ENCODE measurements at places on chromosomes 12 and 14.

- DNase-seq, result no peak
Observed at GRCh38 chr14:49506650-49507049, 79.5 kb downstream of the RPS29 start.

- peak; percentile 16 for DNase-seq
Observed at GRCh38 chr14:71591929-71592328, 340.3 kb upstream of the RGS6 start.

GRCh38 chr14:102511538-102511937 lies 2.0 kb upstream of the ANKRD9 start:
- no peak for DNase-seq

- no peak for DNase-seq
Observed at GRCh38 chr12:59084511-59085375, 164.4 kb upstream of the LRIG3 start.

- DNase-seq, result no peak
Observed at GRCh38 chr14:75484711-75485429, 37.4 kb upstream of the BATF start.

DNA sequence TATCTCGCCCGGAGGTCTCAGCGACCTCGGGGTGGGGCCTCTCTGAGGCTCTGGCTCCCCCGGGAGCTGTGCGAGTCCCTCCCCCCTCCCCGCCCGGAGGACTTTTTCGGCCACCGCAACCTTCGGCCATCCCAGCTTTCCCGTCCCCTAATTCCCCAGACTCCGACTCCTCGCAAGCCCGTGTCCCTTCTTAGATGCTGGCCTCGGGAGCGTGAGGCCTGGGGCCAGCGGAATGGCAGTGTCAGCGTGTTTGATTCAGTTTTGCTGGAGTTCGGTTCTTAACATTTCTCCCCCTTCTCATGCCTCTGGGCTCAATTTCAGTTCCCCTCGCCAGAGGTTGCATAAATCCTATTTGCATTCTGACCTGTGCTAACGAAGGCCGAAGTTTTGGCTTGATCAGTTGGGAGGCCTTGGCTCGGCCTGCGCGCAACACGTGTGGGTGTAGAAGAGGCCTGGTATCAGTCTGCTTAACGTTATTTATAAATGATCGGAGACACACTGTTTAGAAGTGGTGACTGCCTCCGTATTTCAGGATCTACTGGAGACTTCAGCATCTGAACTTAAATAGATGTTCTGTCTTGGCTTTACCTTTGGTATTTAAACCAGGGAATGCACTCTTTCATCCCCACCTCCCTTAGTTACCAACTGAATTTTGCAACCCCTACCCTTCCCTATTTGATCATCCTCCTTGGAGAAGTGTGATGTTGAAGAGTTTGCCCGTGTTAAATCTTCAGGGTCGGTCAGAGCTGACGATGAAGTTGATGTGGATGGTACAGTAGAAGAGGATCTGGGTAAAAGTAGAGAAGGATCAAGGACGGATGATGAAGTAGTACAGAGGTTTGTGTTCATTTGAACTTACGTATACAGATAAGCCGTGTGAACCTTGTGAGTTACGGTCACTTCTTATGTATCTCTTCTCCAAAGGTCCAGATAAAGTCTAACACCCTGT lies 851 bp downstream of the HSP90B1 start:
- no peak for DNase-seq

DNA sequence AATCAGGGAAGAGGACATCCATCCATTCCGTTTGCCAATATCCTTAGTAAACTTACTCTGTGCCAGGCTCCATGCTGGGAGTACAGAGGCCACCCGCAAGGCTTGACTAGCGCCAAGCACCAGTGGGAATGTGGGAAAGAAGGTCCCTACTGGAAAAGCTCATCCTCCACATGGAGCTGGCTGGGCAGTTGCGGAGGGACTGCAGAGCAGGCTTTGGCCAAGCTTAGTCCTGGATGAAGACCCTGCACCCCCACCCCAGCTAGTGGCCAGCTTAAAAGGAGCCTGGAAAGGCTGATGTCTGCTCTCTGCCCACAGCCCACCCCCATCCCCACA lies 22.4 kb upstream of the EIF2B2 start:
- no peak for DNase-seq

- no peak for DNase-seq
Observed at GRCh38 chr14:24252289-24253124, 10.1 kb upstream of the TINF2 start.

DNA sequence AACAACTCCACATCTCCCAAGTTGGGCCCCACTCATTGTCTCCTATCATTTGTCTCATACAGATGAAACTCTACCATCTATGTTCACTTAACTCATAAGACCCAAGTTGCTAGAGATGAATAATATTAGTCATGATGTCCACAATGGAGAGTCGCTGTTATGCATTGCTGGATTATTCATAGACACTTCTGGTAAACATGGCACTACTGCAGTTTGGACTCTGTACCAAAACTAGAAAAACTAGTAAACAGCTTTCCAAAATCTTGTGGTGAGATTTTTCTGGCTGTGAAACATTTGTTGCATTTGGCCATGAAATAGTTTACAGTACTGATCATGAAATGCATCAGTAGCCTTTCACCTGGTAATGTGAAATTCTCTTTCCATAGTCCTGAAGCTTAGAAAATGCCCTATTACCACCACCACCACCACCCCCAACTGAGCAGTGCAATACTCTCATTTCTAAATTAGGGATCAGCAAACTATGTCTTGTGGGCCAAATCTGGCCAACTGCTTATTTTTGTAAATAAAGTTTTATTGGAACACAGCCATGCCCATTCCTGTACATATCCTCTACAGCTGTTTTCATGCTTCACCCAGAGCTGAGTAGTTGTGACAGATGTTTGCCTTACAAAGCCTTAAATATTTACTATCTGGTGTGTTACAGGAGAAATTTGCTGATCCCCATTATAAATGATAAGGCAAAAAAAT lies 236.5 kb downstream of the DPF3 start:
- DNase-seq, result no peak

- DNase-seq, result no peak
Observed at GRCh38 chr14:38297681-38298080, 41.8 kb upstream of the CLEC14A start.

DNA sequence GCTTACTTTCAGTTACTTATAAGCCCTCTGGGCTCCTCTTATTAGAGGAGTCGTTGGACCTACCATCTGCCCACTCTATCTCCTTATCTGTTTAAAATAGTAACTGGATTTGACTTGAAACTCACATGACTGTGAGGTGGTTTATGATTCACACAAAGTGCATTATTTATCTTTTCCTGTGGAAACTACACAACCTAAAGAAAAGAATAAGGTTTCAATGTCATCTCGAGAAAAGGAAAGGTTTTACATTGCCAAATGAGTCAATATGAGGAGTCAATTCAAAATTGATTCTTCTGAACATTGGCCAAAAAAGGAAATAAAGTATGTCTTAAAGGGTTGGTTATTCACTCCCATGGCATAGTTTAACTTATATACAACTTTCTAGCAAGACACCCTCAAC lies 225.0 kb upstream of the G2E3 start:
- no peak for DNase-seq

DNA sequence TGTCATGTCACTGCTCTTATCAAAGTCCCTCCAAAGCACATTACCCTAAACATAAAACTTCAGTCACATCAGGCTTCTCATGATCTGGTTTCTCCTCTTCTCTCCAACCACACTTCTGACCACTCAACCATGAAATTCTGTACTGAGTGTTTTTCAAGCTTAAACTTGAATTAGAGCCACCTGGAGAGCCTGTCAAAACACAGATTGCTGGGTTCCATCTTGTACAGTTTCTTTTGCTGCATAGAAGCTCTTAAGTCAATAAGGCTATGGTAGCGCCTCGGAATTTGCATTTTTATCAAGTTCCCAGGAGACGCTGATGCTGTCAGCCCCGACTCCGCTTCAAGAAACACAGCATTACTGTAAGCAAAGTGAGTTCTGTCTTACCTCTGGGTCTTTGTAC lies 16.4 kb upstream of the SRRM4 start:
- DNase-seq, result no peak

- no peak for DNase-seq
Observed at GRCh38 chr12:66848967-66849366, 170.1 kb upstream of the GRIP1 start.

GRCh38 chr12:77429426-77429825 lies 364.1 kb upstream of the E2F7 start:
- no peak for DNase-seq

DNA sequence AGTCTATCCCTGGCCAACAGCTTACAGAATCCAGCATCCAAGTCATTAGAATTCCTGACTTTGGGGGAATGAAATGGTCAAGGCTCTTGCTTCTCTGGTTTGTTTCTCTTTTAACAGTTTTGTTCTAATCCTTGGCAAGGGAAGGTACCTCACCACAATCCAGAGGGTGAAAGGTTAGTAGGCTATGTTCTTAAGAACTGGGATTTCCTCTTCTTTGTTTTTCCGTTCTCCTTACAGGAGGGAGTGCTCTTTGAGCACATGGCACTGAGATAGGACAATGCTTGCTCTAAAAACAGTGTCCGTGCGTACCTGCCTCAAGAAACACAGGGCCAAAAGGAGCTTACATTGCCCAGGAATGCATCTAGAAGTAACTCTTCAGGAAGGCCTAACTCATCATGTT lies 156.6 kb downstream of the GCH1 start:
- DNase-seq, result no peak

DNA sequence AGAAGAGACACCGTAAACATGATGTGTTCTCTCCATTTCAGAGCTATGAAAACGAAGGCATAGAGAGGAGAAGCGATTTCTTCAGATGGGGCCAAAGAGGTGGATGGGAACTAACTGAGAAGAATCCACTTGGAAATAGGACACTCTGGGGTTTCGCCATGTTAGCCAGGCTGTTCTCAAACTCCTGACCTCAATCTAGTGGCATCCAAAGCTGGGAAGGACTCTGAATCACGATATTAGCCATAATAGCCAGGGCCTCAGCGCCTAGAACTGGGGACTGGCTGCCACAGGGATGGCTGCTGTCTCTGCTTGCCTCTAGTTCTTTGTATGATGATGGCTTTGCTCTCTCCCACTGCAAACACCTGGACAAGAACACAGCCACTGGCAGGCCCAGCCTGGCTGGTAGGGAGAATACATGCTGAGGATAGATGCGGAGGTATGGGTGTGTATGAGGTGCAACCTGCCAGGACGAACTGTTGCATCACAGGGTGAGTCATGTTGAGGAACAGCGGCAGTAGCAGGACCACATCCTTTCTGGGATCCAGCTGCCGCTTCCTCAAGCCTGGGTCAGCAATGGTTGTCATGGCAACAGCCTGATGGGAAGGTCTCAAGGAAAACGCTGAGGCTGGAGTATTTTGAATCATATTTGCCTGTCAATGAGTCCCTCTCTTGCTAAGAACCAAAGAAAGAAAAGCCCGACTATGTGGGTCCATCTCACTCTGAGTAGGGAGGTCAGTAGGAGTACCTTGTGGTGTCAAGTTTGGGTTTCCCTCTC lies 31.1 kb downstream of the CCDC177 start:
- DNase-seq, result peak; percentile 48

- DNase-seq, result no peak
Observed at GRCh38 chr12:6823182-6824084, 1.8 kb downstream of the GPR162 start.

DNA sequence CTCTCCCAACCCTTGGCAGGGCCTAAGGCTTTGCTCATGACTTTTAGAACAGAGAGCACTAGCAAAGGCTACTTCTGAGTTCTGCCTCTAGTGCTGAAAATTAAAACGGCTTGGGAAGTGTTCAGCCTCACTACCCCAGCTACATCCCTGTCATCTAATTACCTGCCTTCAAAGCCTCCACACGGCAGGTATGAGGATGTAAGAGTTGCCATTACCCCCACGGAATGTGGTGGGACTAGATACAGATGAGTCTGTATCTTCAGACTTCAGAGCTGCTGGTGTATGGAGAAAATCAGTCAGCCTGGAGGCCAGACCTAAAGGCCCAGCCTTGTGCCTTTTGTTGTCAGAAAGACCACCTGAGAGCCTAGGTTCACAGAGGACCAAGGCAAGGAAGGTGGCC lies 214.6 kb upstream of the NOS1 start:
- DNase-seq, result no peak

- DNase-seq, result no peak
Observed at GRCh38 chr12:103654816-103655215, 67.7 kb downstream of the STAB2 start.

GRCh38 chr12:3545121-3545796 lies 54.3 kb downstream of the PRMT8 start:
- no peak for DNase-seq

- no peak for DNase-seq
Observed at GRCh38 chr12:68943848-68944247, 10.9 kb upstream of the CPM start.

- no peak for DNase-seq
Observed at GRCh38 chr12:3445119-3445978, 45.7 kb upstream of the PRMT8 start.

DNA sequence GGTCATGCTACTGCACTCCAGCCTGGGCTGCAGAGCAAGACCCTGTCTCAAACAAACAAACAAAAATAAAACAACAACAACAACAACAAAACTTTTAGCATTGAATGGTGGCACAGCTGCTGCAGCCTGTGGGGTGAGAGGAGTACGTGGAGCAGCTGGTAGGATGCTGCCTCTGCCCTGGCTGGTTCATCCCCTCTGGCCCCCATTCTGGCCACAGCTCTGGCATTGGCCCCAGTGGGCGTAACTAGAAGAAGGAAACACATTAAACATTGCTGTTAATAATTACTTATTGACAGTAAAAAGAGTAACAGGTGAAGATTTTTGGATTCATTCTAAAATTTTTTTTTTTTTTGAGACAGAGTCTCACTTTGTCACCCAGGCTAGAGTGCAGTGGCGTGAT lies 28.8 kb upstream of the C2CD5 start:
- DNase-seq, result no peak

GRCh38 chr12:3302401-3303041 lies 188.5 kb upstream of the PRMT8 start:
- DNase-seq, result no peak

DNA sequence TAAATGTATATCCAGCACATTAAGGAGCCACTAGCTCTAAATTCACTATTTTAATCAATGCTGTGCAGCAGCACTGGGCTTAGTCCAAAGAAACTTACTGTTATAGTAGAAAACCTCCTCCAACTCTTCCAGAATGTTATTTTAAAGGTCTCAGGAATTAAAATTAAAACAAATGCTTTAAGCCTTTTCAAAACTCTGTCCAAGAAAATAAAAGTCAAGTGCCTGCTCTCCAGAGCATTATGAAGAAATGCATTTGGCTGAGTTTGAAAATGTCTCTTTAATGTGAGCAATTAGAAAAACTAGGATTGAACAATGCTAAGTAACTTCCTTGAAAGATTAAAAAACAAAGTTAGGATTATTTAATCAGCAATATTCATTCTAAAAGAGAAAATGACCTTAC lies 322.4 kb upstream of the DCN start:
- DNase-seq, result no peak

DNA sequence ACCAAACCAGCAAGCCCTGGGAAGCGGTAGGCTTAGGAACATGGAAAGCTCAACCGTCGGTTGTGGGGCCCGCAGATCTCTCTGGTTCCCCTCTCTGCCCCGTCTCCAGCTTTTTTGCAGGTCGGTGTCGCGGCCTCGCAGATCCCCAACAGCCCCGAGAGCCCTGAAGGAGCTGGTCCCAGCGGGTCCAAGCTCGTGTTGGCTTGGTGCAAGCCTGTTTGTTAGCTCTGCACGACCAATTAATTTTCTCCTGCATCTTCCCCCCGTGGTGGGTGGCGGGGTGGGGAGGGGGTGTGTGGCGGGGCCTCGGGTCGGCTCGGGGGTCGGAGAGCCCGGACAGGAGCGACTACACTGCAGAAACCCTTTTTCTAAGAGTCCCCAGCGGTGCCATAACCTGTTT lies 449 bp upstream of the SLC24A4 start:
- no peak for DNase-seq

Measured in HCT116 (cell line).